ENCODE measurements at places on chromosomes 7 and 10.

GRCh38 chr10:78155722-78156121, 122.1 kb downstream of the RPS24 start:
- DNase-seq, result no peak

DNA sequence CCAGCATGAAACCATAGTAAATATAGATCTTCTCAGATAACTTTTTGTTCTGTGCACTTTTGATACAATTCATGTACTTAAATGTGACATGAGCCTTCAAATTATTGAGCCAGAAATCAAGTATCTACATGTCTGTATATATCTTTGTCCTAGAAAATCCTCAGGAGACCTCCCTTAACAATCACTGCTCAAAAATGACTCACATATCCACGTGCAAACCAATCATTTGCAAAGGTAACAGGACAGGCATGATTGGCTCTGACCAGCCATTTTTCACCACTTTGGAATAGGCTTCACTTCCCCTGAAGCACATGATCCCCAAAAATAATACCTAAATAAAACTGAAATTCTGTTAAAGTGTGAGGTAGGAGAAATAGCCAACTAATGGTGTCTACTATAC, 902.5 kb downstream of the PCDH15 start:
- no peak for DNase-seq

DNA sequence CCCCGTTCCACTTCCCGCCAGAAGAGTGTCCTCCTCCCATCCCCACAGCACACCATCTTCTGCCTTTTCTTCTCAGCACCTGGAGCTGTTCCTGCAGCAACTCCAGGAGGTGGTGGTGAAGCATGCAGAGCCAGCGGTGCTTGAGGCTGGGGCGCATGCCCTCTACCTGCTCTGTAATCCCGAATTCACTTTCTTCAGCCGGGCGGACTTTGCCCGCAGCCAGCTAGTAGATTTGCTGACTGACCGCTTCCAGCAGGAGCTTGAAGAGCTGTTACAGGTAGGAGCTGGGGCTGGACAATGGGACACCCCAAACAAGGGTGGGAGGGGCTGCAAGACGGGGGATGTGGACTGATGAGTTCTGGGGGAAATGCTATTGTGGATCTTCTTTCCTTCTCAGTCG, 19.1 kb upstream of the PVRIG start:
- no peak for DNase-seq

- no peak for DNase-seq
Measured at GRCh38 chr10:33381451-33382215, 47.2 kb upstream of the NRP1 start.

DNA sequence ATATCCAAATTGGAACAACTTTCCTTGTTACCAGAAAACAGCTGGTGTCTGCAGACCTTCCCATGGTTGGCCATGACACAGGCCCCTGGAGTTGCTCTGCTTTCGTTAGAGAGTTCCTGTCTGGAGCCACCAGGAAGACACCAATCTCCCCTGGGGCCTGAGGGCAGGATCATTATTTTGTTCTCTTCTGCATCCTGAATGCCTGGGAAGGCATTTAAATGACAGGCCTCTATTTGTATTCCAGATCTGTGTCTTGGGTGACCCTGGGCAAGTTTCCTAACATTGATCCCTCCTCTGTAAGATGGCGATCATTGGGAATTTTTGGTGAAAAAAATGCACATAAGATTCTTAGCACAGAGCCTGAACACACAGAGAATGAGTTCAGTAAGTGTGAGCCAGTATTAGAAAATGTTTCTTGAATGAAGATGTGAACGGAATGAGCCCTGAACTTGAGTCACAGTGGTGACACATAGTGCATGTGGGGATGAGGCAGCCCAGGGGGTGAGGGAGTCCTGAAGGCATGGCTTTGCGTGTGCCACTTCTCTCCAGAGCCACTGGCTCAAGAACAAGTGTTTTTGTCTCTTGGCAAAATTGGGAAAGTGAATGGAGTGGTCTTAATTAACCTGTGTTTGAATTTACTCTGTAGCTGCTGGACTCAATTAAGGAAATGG, 28.4 kb downstream of the BMPER start:
- no peak for DNase-seq

GRCh38 chr7:78151229-78151628, 352.7 kb downstream of the PHTF2 start:
- DNase-seq, result no peak

DNA sequence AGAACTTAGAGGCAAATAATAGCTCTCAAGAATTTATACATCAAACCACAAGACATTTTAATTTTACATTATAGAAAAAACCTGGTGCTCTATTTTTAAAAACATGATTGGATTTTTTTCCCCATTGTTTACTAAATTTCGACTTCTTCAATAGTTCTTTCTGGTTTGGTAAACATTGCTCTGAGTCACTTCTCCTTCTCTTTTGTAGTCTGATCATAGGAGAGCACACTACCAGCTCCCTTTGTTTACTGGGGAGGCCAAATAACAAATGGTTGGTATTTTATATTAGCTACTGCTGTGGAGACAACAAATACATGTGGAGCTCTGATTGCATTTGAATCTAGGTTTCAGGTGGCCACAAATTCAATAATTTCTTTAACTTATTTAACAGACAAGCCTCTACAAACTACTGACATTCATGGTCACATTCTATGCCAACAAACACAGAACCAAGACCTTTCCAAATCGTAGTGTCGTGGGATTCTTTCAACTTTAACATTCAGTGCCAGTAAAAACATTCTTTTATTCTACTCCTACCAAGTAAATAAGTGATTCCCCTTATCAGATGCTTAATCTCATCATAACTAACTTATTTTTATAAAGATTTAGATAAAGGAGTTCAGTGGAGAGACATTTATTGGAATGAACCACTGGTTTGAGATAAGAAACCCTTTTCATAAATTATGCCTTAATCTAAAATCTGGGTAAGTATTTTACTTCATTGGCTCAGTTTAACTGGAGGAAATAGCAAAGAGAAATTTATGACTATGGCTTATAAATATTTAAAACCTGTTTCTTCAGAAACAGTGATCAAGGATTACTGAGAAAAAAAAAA, 17.7 kb upstream of the FXYD4 start:
- no peak for DNase-seq

- DNase-seq, result no peak
Measured at GRCh38 chr10:24762966-24763623, 39.4 kb upstream of the ARHGAP21 start.

DNA sequence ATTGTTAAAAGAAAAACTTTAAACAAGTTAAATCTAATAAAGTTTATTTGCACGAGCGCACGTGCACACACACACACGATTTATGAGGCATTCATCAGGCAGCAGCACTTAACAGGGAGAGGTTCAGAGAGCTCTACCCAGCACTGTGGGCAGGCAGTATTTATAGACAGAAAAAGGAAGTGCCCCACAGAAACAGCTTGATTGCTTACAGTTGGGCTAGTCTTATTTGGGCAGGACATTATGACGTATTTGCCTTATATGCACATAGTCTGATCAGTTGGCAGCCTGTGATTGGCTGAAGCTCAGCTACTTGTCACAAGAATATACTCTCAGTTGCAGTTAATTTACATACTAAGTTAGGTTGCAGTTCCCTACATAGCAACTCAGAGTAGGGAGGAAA, 1.2 kb upstream of the SDHAF3 start:
- no peak for DNase-seq

DNA sequence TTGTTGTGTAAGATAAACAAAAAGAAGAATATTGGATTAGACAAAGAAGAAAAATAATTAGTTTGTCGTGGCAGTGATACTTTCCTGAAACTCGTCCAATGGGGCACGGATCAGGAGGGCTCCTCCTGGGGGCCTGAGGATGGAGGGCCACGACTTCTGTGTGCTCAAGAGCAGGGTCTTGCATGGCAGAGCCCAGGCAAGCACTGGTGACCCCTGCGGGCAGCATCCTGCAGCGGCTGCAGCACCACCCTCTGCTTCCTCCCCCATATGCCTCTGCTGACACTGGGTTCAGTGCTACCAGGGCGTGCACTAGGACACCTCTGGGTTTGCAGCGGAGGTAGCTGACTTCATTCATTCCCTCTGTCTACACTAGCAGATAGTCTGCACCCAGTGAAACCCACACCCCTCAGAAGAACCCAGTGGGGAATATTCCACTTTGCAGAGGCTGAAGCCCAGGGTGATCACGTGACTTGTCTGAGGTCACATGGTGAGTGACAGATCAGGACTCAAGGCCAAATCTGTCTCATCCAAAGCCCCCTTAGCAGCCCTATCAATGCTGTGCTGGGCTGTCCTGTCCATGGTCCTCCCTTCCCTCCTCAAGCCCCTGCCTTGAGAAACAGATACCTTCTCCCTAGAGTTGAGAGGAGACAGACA, 375.5 kb downstream of the TCERG1L start:
- no peak for DNase-seq

GRCh38 chr7:49228426-49229098, 304.2 kb downstream of the CDC14C start:
- DNase-seq, result no peak

DNA sequence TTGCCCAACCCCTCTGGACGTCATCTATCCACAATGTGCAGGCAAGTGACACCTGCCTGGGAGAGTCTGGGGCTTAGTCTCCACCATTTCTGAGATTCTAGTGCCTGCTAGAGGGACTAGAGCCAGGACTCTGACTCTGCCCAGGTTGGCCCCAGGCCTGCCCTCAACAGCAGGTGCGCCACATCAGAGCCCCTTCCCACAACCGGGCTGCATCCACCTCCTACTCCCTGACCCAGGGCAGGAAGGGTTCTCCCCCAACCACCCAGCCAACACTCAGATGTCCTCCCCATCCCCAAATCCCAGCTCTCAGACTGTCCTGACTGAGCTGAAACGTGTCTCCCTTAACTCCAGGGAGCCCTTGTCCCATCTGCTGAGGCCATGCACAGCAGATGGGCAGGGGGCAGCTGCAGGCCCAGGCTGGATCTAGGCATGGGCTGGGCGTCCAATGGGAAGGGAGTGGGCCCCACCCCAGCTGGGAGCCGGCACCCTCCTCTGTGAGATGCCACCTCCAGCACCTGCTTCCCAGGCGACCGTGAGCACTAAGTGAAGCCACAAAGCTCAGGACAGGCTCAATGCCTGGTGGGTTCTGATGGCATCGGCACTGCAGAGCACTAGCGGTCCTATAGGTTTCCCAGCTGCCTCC, 49.2 kb downstream of the RASGEF1A start:
- no peak for DNase-seq

GRCh38 chr10:70575874-70576802, 26.4 kb downstream of the PRF1 start:
- no peak for DNase-seq

DNA sequence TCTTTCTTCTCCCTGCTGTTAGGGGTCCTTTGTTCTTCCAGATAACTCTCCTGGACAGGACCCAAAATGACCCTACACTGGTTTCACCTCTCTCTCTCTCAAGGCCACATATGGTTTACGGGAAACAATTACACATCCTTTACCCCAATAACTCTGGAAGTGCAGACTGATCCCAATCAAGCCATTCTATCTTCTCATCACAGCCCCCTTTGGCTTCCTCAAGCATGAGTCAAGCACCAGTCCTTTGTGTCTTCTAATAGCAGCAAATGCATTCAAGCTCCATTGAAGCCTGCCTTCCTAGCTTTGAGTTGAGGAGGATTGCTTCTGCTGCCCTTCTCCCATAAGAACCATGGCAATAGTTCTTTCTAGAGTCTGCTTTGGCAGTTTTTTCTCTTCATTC, 20.2 kb downstream of the C10orf67 start:
- DNase-seq, result no peak

- no peak for DNase-seq
Measured at GRCh38 chr10:34386921-34387320, 428.2 kb downstream of the PARD3 start.

DNA sequence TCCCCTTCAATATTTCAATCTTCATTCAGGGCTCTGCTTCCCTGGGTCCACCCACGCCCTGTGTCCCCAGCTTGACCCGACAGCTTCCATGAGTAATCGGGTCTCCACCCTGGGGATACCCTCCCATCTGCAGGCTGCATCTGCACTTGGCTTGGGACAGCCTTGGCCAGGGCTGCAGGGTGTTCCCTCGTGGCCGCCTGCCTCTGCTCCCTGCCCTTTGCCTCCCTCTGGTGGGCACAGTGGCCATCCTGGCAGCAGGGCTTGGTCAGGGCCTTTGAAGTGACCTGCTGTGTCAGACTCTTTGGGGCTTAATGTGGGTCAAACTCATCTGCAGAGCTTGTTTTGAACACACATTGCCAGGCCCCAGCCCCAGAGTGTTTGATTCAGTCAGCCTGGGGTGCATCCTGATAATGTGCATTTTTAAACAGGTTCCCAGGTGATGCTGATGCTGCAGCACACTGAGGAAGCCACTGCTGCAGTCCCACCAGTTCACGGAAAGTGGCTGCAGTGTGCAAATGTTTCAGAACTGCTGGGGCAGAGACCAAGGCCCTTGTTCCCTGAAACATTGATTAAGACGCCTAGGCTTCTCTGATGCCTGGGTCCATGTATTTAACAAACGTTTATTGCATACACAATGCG, 80.7 kb upstream of the SEC61G start:
- DNase-seq, result no peak

DNA sequence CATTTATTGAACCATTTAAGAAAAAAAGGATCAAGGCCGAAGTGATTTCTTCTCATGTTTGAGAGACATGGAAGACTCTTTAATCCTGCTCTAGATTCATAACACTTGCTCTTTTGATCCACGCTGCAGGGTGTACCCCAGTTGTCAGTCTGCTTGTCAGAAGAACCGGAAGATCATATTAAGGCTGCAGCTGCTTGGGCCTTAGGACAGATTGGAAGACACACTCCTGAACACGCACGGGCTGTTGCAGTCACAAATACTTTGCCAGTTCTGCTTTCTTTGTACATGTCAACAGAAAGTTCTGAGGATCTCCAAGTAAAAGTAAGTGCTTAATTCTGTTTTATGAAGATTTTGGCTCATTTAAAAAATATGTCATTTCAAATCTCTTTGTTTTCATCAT, 46.3 kb downstream of the SPAG6 start:
- no peak for DNase-seq

DNA sequence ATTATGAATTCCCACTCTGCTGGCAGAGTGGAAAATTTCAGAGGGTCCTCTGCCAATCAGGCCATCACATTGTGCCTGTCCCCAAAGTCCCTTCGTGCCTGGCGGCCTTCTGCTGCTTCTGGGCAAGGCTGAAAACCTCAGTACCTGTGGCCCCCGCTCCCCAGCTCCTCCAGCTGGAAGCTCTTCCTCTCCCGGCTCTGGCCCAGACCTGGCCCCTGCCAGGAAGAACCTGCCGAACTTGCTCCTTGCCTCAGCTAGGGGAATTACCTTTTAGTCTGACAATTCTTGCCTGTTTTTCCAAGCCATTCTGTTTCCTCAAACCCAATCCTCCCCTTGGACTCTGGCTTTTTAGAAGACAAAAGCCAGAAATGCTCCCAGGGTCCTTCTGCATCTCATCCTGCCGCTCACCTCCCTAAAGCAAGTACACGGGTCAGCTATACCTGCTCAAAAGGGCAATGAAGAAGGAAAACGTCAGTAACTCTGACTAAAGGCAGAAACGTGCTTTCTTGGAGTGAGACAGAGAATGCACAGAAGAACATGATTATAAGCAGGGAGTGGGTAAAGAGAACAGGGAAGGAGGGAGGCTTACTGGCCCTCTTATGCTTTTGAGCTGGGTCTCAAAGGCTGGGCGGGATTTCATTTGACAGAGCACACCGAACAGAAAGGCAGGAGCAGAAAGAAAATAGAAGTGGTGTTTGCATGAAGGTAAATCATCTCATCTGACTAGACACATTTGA, 28.1 kb upstream of the TRIL start:
- DNase-seq, result no peak

GRCh38 chr10:78483641-78484040, 450.0 kb downstream of the RPS24 start:
- no peak for DNase-seq

- no peak for DNase-seq
Measured at GRCh38 chr10:131141645-131142516, 169.6 kb downstream of the TCERG1L start.

GRCh38 chr10:113425008-113425407, 127.8 kb upstream of the HABP2 start:
- no peak for DNase-seq

All from D721Med (cell line).